ENCODE measurements at places on chromosomes 4 and X. TPM values are rescaled to one million over a fixed set of nuclear protein-coding genes. Genes with fewer than 3 reads are reported as not detected.

The SCML1 gene
- 12.2 TPM for polyA plus RNA-seq

DNA sequence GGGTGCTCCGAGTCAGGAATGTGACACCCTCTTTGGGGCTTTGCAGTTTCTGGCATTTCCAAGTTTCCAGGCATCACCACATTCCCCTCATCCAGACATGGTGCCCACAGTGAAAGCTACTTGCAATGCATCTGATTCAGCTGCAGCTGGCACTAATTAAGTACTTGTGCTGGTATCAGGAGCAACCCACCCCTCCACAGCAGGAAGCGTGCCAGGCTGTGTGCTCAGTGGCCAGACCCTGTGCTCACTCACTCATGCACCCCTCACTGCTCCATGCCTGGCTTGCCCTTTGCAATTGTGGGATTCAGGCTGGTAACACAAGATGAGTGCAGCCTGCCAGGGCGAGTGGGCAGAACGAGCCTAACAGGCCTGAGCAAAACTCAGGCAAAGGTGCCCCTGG is 271.2 kb downstream of the EPHA5 start:
- no peak for DNase-seq

DNA sequence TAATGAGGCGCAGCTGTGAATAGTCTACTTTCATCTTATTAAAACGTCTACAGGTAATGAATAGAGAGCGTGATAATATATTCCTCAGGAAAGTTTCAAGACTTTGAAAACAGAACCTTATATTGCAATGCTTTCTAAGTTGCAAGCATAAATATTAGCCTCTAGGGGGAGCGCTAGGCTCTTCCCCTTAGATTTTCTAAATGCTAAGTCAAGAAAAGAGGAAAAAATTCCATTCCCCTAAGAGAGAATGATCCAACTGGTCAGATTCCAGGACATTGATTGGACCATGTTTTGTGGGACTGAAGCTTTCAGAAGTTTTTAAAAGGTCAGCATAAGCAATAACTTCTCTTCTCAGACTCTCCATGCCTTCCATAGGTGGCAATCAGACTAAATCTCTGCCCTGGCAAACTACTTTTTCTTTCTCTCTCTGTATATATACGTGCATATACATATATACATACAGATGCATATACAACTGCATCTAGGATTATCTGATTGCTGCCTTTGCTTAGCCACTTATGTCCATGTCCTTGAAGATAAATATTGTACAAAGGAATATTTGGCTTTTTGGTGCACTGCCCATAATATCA is 492.9 kb downstream of the INPP4B start:
- peak; percentile 33 for DNase-seq

The FABP2 gene
- not detected for polyA plus RNA-seq

DNA sequence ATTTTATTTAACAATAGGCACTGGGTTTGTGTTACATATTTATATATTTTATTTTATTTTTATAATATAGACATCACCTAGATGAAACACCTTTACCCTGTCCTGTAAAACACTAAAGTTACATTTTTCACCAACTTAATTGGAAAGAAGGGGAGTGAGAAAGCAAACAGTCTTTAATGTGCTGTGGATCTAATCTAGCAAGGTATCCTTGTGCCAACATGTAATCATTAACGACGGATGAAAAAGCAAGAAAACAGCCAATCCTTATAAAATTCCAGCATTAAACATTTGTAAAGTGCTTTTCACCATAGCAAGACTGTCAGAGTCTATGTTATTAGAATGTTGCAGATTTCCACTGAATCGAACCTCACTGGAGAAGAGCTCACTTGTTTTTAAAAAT is 92.7 kb downstream of the HHIP start:
- no peak for DNase-seq

GRCh38 chrX:8919801-8920200 is 114.1 kb downstream of the FAM9B start:
- no peak for DNase-seq

DNA sequence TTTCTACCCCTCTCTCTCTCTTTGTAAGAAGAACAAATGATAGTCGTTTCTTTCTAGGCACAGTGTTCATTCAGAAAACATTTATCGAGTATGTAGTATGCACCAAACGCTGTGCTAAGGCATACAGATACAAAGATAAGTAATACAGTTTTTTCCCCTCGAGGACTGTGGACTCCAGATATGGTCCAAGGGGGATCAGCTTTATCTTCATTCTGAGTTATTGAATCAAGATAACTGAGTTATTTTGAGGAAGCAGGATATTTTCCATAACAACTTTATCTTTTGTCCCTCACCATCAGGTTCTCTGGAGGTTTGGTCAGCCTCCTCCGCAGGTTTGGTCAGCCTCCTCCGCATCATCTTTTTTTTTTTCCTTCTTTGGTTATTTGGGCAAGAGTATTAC is 15.0 kb downstream of the EREG start:
- DNase-seq, result no peak

- DNase-seq, result no peak
Observed at GRCh38 chr4:986879-987623, at the start of gene IDUA. Gene IDUA, plus strand, starts transcription at chr4:987044. Its CDS starts 41 bp downstream, at chr4:987085.

- DNase-seq, result no peak
Observed at GRCh38 chr4:83589279-83589678, 53.4 kb downstream of the GPAT3 start.

DNA sequence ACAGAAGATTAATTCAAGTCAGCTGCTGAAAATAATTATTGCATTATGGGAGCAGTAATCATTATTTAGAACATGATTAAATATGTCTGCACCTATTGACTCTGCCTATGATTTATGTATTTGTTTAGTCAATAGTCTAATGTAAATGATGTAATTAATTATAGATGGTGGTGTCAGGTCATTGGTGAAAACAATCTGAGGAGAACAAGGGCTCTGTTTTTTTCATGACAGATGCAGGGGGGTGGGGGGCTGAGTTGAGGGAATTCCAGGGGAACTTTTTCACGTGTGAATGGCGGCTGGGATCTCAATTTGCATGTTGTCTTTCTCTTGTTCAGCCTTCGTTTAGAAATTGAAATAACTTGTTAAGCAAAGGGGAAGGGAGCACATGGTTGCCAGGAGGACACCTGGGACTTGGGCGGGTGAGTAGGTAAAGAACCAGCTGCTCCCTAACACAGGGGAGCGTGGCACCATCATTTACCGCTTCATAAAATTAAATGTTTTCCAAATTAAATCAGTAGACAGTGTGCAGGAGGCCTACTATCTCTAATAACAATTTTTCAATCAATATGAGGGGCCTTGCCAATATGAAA is 65.4 kb downstream of the NKX6-1 start:
- DNase-seq, result no peak

The KCNE5 gene
- 0.12 TPM for polyA plus RNA-seq

DNA sequence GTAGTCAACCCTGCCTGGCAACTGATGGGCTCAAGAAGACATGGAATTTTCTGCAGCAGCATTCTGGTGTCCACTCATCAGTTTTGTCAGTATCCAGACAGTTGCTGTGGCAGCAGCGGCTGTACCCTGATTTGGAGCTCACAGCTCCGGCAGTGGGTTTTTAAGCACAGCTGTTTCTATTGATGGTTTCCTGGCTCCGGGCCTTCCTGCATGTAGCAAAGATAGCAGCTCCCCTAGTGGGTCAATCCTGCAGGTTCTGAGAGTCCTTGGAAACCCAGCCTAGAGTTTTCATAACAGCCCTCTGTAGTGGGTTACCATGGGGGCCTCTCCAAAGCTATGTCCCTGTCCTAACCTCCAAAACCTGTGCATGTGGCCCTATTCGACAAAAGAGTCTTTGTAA is 84.0 kb upstream of the ATP6AP2 start:
- DNase-seq, result no peak

The RRH gene
- polyA plus RNA-seq, result 0.09 TPM

DNA sequence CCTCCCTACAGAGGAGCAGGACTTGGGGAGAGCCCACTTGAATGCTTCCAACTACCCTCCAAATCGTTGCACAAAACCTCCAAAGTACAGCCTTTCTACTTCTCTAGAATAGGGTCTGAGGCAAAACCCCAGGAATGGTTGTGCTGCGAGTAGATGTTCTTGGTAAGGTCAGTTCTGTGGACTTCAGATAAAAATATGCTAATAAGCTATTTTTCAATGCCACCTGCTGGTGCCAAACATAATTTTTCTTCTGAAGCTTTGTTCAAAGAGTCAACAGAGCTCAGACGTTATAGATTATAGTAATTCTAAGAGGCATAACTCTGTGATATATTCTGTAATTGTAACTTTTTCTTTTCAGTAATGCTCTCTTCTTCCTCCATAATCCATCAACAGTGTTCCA is 425.7 kb downstream of the GPAT3 start:
- DNase-seq, result no peak

GRCh38 chrX:110669572-110669971 is 126.0 kb downstream of the CHRDL1 start:
- no peak for DNase-seq

- no peak for DNase-seq
Observed at GRCh38 chr4:177315767-177316464, 6.2 kb downstream of the NEIL3 start.

DNA sequence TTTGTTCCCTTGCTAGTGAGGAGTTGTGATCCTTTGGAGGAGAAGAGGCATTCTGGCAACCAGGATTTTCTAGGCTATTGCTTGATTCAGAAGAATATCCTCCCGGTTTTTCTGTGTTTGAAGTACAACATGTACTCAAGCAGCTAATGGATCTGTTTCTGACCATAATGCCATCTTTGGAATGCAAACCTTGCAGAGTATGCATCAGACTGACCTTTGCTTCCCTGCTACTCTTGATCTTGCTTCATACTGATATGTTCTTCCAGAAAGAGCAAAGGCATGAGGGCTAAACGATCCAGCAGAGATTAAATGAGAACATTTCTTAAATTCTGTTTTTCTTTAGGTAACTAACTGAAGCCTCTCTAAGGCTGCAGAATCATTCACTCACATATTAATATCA is 265.4 kb upstream of the SLC7A11 start:
- DNase-seq, result no peak

- DNase-seq, result no peak
Observed at GRCh38 chr4:127134490-127134889, 498.3 kb upstream of the INTU start.

DNA sequence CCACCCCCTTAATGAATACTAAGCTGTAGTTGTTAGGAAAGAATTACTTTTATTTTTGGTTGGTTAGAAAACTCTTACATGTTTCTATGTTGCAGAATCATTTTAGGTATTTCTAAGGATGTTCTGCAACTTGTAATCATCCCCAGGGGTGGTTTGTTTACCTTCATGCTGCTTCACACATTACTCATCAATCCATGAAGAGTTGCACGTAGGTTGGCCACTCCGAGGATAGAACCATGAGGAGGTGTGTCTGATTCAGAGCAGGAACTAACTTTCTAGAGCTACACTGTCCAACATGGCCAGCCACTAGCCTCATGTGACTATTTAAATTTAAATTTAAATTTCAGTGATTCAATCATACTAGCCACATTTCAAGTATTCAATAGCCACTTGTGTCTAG is 127.2 kb upstream of the FRMPD4 start:
- peak; percentile 44 for DNase-seq

DNA sequence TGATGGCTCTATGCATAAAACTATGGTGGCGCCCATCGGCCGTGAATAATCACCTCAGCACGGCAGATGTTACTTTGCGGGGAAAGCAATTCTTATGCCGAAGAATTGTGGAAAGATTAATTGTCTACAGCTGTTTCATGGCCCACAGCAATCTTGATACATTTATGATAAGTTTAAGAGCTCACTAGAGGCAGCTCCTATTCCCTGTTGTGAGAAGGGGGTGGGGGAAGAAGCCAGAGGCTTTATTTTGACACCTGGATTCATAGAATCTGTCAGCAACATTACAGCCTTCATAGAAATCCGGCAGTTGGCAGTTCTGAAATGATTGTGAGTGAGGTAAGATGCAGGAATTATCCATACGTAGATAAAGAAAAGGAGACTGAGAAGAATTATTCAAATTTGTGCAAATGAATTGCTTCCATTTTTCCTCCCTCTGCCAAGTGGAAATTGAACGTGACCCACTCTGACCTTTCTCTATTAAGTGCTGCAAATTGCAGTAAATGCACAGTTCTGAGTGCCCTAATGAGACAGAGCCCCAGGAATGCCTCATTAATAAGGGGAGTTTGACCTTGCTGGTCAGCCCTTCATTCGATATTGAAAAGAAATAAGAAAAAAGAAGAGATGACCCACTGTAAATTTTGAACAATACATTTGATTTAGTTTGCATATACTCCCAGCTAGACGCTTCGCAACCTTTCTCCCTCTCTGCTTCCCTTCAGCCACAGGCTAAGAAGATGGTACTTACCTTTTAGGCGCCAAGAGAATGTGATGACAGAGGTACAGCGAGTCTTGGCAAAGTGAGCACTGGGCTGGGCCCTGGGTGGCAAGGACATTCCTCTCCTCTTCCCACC is 188.8 kb downstream of the GPAT3 start:
- no peak for DNase-seq

GRCh38 chrX:133847340-133847994 is 137.9 kb downstream of the GPC3 start:
- DNase-seq, result no peak

The IL13RA2 gene
- polyA plus RNA-seq, result 0.70 TPM

- no peak for DNase-seq
Observed at GRCh38 chrX:96791559-96791958, 92.1 kb upstream of the RPA4 start.

The TCEANC gene
- 1.8 TPM for polyA plus RNA-seq

- no peak for DNase-seq
Observed at GRCh38 chr4:134470544-134470943, 269.0 kb upstream of the PABPC4L start.

DNA sequence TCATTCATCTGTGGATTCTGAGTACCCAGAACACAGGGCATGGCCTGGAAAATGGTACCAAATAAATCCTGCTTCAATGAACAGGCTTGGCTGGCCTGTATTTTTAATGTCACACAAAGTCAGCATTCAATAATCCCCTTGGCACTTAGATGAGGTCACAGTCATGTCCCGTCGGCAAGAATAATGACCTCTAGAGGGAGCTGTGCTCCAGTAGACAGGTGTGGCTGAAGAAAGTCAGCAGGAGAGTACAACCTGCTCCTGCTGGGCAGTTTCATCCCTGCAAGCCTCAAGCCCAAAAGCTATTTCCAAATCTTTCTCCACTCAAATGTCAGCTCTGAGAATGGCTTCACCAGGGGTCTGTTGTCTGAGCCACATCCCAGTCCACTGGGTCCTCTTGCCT is 404.0 kb upstream of the F9 start:
- DNase-seq, result no peak

The SMIM10L2A gene
- 1.3 TPM for polyA plus RNA-seq

DNA sequence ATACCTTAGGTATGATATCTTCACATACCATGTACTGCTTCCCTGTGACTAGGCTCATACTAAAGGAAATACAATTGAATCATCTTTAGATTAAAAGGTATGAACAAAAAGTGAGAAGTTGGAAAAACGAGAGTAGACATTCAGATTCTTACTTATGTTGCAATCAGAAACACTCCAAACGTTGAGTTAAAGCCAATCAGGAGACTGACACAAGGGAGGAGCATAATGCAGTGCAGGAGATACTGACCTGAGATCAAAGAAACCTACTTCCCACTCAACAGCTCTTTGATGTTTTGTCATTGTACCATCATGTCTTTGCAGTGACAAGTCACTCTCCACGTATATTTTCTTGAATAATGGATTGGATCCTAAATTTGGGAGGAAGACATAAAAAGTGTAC is 8.9 kb upstream of the PCDH18 start:
- DNase-seq, result no peak

Measured in keratinocyte (primary cell).